T-helper 2 cell treated with Interferon-gamma antibody and Interleukin-4, amounts not matched to agents 5 μg/mL and 100 μg/mL, for 36 hours (primary cell): ENCODE measurements at places on chromosomes 7 and 10.

- DNase-seq = no peak
Observed at GRCh38 chr7:88396948-88397322, 90.2 kb upstream of the STEAP4 start.

DNA sequence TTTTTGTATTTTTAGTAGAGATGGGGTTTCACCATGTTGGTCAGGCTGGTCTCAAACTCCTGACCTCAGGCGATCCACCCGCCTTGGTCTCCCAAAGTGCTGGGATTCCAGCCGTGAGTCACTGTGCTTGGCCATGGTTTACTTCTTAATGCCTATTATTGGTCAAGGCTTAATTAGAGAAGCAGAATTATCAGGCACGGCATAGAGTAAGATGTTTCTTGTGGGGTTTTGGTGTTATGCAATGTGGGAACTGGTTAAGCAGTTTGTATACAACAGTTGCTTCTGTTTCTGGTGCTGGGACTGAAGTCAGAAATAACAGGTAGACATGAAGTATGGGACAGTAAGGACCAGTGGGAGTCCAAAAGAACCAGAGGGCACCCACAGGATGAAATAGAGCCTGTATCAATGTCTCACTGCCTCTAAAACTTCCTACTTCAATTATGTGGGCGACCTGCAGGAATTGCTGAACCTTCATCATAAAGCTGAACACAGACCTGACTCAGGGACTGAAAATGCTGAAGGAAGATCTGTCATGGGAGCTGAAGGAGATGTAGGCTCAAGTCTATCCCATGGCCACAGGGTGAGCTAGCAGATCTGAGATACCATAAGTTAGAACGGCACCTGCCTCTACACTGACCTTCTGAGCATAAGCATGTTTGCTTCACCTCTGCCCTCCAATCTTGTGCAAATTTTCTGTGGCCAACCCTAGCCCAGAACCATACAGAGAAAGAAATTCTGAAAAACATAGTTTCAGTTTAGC lies 38.3 kb upstream of the VCL start:
- DNase-seq = no peak

DNA sequence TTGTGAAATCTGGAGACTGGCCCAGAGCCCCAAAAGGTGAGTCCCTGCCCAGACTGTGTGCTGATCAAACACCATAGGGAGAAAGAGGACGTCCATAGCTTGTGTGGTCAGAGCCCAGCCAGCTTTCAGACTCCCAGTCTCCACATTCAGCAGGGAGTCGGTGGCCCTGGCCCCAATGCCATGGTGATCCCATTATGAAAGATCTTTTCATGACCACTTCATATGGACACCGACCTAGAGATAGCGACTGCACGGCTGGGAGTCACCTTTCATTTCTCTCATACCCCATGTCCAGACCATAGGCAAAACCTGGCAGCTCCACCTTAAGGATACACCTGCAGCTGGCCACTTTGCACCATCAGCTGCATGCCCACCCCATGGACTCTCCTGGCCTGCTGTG lies 126.4 kb downstream of the ARHGAP22 start:
- DNase-seq = no peak

DNA sequence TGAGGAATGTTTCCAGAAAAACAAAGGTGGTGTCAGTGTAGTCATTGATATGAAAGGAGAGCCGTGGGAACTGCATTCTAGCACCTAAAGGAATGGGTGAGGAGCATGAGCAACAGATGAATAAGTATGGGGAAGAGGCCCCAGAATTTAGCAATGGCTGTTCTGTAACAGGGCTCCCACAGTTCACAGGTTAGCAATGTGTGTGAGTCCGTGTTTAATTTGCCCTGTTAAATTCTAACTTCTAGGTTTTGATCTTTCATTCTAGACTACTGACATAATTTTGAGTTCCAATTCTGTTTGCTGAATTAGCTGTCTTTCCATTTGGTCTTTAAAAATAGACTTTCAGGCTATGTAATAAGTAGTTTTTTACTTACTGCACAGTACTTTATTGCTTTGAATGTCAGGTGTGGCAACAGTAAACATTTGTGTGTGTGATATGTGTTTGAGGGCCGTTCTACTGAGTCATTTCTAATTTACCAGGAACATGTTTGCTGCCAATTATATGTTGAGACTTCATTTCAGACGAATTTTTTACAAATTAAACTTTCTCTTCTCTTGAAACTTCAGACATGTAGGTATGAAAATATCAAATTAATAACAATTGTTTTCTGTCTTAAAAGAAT lies 8.8 kb downstream of the STK17A start:
- no peak for DNase-seq

DNA sequence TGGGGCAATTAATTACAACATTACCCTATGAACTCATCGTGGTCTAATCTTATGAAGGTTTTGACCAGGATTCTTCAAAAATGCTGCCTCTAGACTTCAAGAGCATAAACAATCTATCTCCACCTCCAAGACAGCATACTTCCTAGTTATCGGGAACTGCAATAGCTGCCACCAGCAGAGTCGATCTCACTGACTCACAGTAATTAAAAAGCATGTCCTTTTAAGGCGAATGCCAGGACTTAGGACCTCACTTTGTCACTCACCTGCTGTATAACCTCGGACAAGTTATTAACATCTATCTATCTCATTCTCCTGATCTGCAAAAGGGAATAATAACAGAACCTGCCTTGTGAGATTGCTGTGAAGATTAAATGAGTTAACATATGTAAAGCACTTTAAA lies 666.0 kb upstream of the COBL start:
- no peak for DNase-seq

DNA sequence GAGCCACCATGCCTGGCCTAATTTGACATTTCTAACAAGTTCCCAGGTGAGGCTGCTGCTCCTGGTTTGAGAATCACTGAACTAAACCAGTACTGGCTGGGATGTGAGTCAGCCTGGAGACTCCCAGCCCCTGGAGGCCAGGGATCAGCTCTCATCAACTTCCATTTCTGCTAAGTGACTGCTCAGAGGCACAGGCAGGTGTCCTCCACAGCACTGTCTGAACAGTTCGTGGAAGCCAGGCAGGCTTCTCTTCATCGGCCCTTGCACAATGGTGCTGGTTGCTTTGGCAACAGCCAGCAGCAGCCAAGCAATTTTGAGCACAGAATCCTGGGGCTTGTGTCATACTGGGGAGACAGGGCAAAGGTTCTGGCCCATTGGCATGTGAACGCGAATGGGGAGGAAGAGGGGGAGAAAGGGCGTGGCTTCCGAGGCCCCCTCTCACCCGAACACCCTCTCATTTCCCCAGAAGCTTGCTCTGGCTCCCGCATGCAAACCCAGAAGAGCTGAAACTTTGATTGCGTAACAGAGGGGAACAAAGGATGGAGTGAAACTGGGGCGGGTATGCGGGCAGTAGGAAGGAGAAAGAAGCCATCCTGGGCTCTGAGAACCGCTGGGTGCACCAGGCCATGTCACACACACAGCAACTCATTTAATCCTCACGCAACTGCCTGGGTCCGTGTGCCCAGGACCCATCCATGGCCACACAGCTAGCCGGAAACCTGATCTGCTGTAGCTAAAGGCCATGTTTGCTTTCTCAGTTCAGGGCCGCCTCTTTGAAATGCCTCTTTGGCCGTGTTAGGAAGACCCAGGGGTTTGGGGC lies 9.0 kb upstream of the POR start:
- DNase-seq = no peak

DNA sequence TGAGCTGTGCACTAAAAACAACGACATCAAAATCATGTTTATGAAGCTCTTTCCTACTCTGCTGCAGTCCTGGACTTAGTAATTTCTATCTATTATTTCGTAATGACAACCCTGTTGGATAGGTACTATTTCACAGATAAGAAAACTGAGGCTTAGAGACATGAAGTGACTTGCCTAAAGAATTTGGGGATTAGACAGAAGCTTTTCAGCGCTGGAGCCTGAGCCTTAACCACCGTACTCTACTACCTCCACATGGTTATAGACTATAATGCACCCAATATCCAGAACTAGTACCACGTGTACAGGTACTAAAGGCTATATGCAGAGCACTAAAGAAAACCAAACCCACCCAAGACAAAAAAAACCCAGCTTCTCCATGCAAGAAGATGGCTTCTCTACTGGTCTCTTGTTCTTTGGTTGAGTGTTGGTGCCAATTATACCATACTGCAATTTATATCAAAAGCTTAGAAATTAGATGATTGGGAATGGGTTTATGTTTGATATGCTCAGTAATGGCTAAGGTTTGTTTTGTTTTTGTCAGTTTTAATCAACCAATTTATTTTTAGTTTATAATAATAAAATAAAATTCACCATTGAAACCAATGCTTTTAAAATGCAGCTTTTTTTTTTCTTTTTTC lies 6.5 kb upstream of the SNX10 start:
- no peak for DNase-seq

- no peak for DNase-seq
Observed at GRCh38 chr10:132942101-132943057, at the start of gene CFAP46. Gene CFAP46, minus strand, starts transcription at chr10:132942570. Its CDS starts 86 bp downstream, at chr10:132942484.

- no peak for DNase-seq
Observed at GRCh38 chr7:39321909-39322498, 244.2 kb upstream of the YAE1 start.

DNA sequence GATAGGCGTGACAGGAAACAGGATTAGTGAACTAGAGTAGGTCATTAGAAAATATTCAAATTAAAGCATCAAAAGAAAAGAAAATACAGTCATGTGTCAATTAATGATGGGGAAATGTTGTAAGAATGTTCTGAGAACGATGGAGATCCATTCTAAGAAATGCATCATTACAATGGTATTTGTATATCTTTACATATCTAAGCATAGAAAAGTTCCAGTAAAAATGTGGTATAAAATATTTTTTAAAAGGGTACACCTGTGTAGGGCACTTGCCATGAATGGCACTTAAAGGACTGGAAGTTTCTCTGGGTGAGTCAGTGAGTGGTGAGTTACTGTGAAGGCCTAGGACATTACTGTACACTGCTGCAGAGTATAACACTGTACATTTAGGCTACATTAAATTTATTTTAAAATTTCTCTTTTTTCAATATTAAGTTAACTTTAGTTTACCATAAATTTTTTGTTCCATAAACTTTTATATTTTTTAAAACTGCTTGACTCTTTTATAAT lies 282.5 kb downstream of the BMPER start:
- DNase-seq = no peak

GRCh38 chr10:70542565-70542938 lies 60.0 kb downstream of the PRF1 start:
- DNase-seq = no peak

DNA sequence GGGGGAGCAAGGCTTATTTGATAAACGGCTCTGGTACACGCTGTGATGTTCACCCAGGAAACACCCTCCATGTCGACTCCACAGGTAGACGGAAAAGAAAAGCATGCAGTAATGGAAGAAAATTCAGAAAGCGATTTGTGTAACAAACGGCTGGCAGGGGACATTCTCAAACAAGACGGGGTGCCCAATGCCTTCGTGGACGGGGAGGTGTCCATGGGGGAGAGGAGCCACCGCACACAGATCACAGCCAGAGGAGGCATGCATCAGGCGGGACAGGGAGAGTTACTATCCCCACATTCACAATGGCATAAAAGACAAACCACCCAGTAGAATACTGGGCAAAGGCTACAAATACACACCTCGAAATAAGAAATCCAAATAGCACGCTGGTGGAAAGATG lies 20.1 kb downstream of the CNPY1 start:
- DNase-seq = no peak

GRCh38 chr10:89029785-89030437 lies 39.3 kb downstream of the FAS start:
- peak; percentile 57 for DNase-seq

- DNase-seq = no peak
Observed at GRCh38 chr7:139538881-139539635, 15.6 kb downstream of the CLEC2L start.

GRCh38 chr7:47543714-47544113 lies 38.2 kb downstream of the TNS3 start:
- DNase-seq = no peak

- DNase-seq = no peak
Observed at GRCh38 chr10:29189256-29189655, 99.6 kb upstream of the LYZL1 start.

GRCh38 chr7:143217806-143218205 lies 4.0 kb upstream of the TAS2R40 start:
- DNase-seq = no peak

DNA sequence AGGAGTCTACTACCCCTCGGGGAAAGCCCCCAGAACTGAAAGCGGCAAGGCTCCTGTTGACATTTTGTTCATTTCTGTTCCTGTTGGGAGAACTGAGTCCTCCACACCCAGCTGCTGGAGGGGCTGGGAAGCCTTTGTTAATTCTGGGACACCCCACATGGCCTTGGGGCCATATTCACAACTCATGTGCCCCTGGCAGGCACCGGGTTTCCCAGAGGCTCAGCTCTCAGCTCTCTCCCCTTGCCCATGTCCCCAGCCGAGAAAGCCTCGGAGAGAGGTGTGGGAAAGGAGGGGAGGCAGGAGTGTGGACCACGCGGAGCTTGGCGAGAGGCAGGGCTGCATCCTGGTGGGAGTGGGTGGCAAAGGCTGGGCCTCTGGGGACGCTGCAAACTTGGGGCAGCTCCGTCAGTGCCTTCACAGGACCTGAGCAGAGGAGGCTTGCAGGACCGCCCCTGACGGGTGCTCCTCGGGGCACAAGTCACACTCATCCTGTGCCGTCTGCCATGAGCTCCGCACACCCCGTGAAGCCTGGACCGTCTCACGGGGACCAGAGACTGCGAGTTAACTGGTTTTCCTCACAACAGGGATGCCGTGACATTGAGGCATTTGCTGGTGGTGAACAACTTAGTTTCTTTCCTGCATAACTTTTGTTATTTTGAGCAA lies 140.9 kb downstream of the DNAJB6 start:
- DNase-seq = peak; percentile 24

- no peak for DNase-seq
Observed at GRCh38 chr10:86266446-86267242, 100.0 kb downstream of the GRID1 start.

GRCh38 chr10:110803239-110803749 lies 68.4 kb upstream of the PDCD4 start:
- no peak for DNase-seq

DNA sequence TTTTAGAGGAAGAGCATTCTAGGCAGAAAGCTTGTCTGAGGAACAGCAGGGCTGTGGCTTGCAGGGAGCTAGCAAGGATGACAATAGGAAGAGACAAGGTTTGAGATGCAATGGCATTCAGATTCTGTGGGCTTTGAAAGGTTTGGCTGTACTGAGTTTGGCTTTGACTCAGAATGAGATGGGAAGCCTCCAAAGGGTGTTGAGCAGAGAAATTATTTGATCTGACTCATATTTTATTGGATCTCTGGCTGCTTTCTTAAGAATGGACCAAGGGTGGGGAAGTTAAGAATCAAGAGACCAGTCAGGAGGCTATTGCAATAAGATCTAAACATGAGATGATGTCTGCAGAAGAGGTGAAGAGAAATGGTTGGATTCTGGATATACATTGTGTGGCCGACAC lies 273.2 kb downstream of the CDK14 start:
- DNase-seq = no peak

DNA sequence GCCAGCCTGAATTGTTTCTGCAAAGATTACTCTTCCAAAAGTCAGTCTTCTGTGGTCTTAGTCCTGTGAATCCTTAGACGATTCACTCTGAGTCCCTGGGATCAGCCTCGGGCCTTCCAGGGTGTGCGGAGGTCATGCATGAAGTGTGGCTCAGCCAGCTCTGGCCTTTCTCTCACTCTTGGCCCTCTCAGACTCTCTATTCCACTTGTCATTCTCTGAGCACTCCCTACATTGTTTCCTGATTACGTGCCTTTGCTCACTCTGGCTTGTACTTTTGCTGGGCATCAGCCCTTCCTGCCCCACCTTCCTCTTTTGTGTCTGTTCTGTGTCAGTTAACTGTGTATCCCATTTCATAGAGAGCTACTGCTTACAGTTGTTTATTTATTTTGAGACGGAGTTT lies 36.0 kb downstream of the CCNY start:
- DNase-seq = no peak
